ENCODE measurements at places on chromosomes 4 and X. TPM values are rescaled to one million over a fixed set of nuclear protein-coding genes. Genes with fewer than 3 reads are reported as not detected.

GRCh38 chrX:121579016-121579760 lies 531.8 kb downstream of the GLUD2 start:
- H3K27me3 ChIP-seq: no peaks in the 10 kb centered on the region
- no peak for DNase-seq
- no peak overlapping the region for H3K4me3 ChIP-seq
- no peaks in the 10 kb centered on the region for H3K36me3 ChIP-seq
- H3K4me1 ChIP-seq: no peaks in the 10 kb centered on the region

The FMR1NB gene
- total RNA-seq: not detected

The MCF2 gene
- total RNA-seq: 0.40 TPM

The MAGED1 gene
- total RNA-seq: 30.3 TPM

The IL21 gene
- total RNA-seq: 0.52 TPM

The TMSB15C gene
- total RNA-seq: 4.6 TPM

GRCh38 chrX:56281789-56282188 lies 49.6 kb downstream of the KLF8 start:
- H3K4me3 ChIP-seq: no peak overlapping the region
- no peak for DNase-seq
- H3K36me3 ChIP-seq: no peaks in the 10 kb centered on the region
- H3K27me3 ChIP-seq: no peaks in the 10 kb centered on the region
- H3K4me1 ChIP-seq: peaks cover 5% of the 10 kb centered on the region

- H3K4me3 ChIP-seq: no peak overlapping the region
- no peak for DNase-seq
- no peak overlapping the region for H3K27ac ChIP-seq
- H3K27me3 ChIP-seq: no peaks in the 10 kb centered on the region
These were observed 163.3 kb upstream of the IL15 start for GRCh38 chr4:141473026-141473540.

- no peaks in the 10 kb centered on the region for H3K4me1 ChIP-seq
- no peak for DNase-seq
- no peaks in the 10 kb centered on the region for H3K36me3 ChIP-seq
- H3K4me3 ChIP-seq: no peak overlapping the region
- H3K27me3 ChIP-seq: no peaks in the 10 kb centered on the region
- no peak overlapping the region for H3K27ac ChIP-seq
These were observed 23.3 kb upstream of the GUCY1B1 start for GRCh38 chr4:155735496-155735895.

- H3K4me1 ChIP-seq: no peaks in the 10 kb centered on the region
- no peak overlapping the region for H3K27ac ChIP-seq
- H3K27me3 ChIP-seq: no peaks in the 10 kb centered on the region
- no peaks in the 10 kb centered on the region for H3K36me3 ChIP-seq
- no peak for DNase-seq
- no peak overlapping the region for H3K4me3 ChIP-seq
These were observed 219.1 kb upstream of the AMOT start for GRCh38 chrX:113059714-113060113.

- no peaks in the 10 kb centered on the region for H3K36me3 ChIP-seq
- peak within 1 kb of the TSS; percentile 7 for H3K27ac ChIP-seq
- H3K27me3 ChIP-seq: no peaks in the 10 kb centered on the region
- no peak for DNase-seq
- H3K4me1 ChIP-seq: peaks cover 16% of the 10 kb centered on the region
- peak within 1 kb of the TSS; percentile 7 for H3K4me3 ChIP-seq
These were observed at the start of gene RUFY3 for GRCh38 chr4:70721747-70722146. TSS of gene RUFY3 (plus strand) at chr4:70721964. CDS start at chr4:70722574, 610 bp downstream.

- H3K36me3 ChIP-seq: no peaks in the 10 kb centered on the region
- no peak overlapping the region for H3K4me3 ChIP-seq
- H3K27me3 ChIP-seq: no peaks in the 10 kb centered on the region
- no peak for DNase-seq
- no peak overlapping the region for H3K27ac ChIP-seq
These were observed 366.7 kb upstream of the FAT1 start for GRCh38 chr4:187090401-187090800.

The CITED1 gene
- total RNA-seq: not detected

The RAB40AL gene
- total RNA-seq: 0.55 TPM

The GAGE12J gene
- total RNA-seq: not detected

- H3K36me3 ChIP-seq: no peaks in the 10 kb centered on the region
- DNase-seq: no peak
- H3K27ac ChIP-seq: no peak overlapping the region
- no peaks in the 10 kb centered on the region for H3K27me3 ChIP-seq
- no peaks in the 10 kb centered on the region for H3K4me1 ChIP-seq
- no peak overlapping the region for H3K4me3 ChIP-seq
These were observed 6.2 kb upstream of the DCAF8L2 start for GRCh38 chrX:27583976-27584375.

GRCh38 chr4:6322761-6323566 lies 53.3 kb downstream of the WFS1 start:
- H3K27ac ChIP-seq: no peak overlapping the region
- no peak for DNase-seq

The ZIC3 gene
- not detected for total RNA-seq

DNA sequence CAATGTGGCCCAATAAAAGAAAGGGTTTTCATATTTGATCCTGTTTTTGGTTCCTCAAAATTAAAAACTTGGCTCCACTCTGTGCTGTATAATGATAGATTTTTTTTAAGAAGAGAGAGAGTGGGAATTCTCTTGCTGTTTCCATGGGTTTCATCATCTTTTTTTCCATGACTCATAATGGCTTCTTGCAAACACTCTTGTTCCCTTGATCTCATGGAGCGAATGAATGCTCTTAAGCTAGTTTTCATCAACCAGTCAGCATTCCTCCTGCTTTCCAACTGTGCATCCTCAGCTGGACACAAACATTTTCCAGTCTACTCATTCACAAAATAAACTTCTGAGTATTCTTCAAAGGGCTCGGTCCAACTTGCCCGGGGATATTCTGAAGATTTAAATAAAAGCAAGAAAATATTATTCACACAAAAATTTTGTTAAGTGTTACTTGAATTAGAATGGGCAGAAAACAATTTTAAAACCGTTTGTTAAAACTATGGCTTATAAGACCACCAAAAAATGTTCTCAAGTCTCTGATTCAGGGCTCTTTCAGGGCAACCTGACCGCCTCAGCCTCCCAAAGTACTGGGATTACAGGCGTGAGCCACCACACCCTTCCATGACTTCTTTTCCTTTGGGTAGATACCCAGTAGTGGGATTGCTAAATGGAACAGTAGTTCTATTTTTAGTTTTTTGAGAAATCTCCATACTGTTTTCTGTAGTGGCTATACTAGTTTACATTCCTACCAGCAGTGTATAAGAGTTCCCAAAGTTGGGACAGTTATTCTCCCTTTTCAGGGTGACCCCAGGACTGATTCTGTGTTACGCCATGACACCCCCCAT lies 64.7 kb downstream of the TMEM156 start:
- no peaks in the 10 kb centered on the region for H3K27me3 ChIP-seq
- H3K27ac ChIP-seq: no peak overlapping the region
- H3K36me3 ChIP-seq: peaks cover 61% of the 10 kb centered on the region
- H3K4me3 ChIP-seq: no peak overlapping the region

GRCh38 chrX:140440876-140441275 lies 64.0 kb downstream of the SOX3 start:
- H3K4me3 ChIP-seq: no peak overlapping the region
- no peaks in the 10 kb centered on the region for H3K36me3 ChIP-seq
- H3K27ac ChIP-seq: no peak overlapping the region
- DNase-seq: no peak

DNA sequence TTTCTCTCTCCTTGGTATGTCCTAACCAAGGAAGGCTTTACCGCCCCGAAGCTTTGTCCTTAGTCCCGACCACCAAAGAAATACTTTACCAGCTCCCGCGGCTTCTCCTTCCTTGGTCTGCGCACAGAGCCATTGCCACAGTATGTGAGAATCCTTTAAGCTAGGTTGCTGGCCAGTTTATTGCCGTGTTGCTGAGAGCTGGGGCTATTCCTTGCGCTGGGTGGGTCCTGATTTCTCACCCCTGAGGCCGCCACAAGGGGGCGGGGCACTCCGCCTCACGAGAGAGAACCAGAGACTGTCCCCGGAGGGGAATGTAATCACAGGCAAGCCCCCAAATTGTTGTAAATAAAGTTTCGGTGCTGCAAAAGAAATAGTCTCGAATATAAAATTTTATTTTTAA lies 331.0 kb upstream of the PCDH10 start:
- H3K4me1 ChIP-seq: no peaks in the 10 kb centered on the region
- H3K36me3 ChIP-seq: no peaks in the 10 kb centered on the region
- no peak overlapping the region for H3K27ac ChIP-seq
- H3K27me3 ChIP-seq: no peaks in the 10 kb centered on the region
- DNase-seq: no peak

DNA sequence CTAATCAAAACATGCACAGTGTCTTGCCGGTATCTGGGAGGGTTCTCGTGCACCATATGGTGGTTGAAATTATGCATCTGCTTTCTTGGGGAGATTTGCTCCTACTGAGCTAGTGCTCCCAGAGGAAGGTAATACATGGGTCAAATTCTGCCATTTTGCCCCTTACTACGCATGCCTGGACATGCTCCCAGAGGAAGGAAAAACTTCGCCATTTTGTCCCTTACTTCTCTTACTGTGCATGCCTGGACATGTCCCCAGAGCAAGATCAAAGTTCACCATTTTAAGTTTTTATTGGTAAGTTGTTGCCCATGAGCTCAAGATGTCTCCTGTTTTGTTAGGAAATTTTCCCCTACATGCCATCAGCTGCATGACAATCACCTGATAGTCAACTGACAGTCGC lies 252.1 kb upstream of the KLHL4 start:
- no peak overlapping the region for H3K4me3 ChIP-seq
- H3K27me3 ChIP-seq: no peaks in the 10 kb centered on the region
- no peaks in the 10 kb centered on the region for H3K36me3 ChIP-seq

DNA sequence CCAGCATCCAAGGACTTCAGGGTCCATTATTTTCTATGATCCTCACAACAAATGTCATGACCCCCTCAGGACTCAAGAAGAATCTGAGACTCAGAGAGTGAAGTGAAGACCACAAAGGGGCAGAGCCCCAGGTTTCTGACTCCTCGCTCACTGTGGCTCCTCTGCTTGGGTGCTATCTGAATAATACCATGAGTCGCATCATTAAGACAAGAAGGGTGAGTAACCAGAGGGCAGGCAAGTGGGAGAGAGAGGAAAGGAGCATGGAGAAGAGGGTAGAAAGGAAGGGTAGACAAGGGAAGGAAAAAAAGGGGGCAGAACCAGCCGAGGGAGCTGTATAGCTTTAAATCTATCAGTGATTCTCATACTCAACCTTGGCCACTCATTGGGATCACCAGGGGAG lies 15.5 kb upstream of the HSD17B10 start:
- DNase-seq: no peak
- no peaks in the 10 kb centered on the region for H3K27me3 ChIP-seq
- no peak overlapping the region for H3K27ac ChIP-seq
- no peak overlapping the region for H3K4me3 ChIP-seq
- no peaks in the 10 kb centered on the region for H3K36me3 ChIP-seq
- H3K4me1 ChIP-seq: no peaks in the 10 kb centered on the region

The GPR143 gene
- not detected for total RNA-seq

GRCh38 chr4:110751986-110752385 lies 129.1 kb upstream of the PITX2 start:
- H3K27me3 ChIP-seq: no peaks in the 10 kb centered on the region
- no peaks in the 10 kb centered on the region for H3K4me1 ChIP-seq
- H3K36me3 ChIP-seq: no peaks in the 10 kb centered on the region
- no peak overlapping the region for H3K27ac ChIP-seq

DNA sequence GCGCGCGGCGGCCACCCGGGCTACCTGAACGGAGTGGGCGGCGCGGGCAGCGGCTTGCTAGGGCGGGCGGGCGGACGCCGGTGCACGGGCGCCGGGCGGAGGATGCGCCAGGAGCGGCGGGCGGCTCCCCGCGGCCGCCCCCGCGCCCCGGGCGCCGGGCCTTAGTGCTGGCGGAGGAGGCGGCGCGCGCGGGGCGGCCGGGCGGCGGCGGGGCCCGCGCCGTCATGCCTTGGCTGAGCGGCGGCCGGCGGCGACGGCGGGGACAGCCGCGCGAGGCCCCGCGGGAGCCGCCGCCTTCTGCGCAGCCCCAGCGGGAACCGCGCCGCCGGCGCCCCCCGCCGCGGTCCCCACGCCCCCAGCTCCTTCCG lies 48.2 kb downstream of the CLDN34 start:
- peaks cover 47% of the 10 kb centered on the region for H3K4me1 ChIP-seq
- H3K27ac ChIP-seq: no peak overlapping the region
- H3K4me3 ChIP-seq: no peak overlapping the region
- DNase-seq: no peak
- H3K27me3 ChIP-seq: peaks cover 5% of the 10 kb centered on the region
